ENCODE measurements at places on chromosomes 7 and 10. TPM values are rescaled to one million over a fixed set of nuclear protein-coding genes. Genes with fewer than 3 reads are reported as not detected.

Gene LIPN
- total RNA-seq: not detected

Gene AFAP1L2
- total RNA-seq: 3.4 TPM

Gene DMBT1
- total RNA-seq: not detected

Gene AUTS2
- 3.5 TPM for total RNA-seq

Gene SPDYE2B
- not detected for total RNA-seq

Gene CYP2C19
- total RNA-seq: not detected

All from activated CD8-positive, alpha-beta memory T cell treated with anti-CD3 and anti-CD28 coated beads for 36 hours (primary cell).